Activated CD4-positive, CD25-positive, alpha-beta regulatory T cell treated with anti-CD3 and anti-CD28 coated beads, Interleukin-2, amount 50 U/mL, for 24 hours (primary cell): ENCODE measurements at places on chromosomes 7 and 10.
A peak's percentile ranks its signal among the peaks of the same experiment; 100 is the strongest.

DNA sequence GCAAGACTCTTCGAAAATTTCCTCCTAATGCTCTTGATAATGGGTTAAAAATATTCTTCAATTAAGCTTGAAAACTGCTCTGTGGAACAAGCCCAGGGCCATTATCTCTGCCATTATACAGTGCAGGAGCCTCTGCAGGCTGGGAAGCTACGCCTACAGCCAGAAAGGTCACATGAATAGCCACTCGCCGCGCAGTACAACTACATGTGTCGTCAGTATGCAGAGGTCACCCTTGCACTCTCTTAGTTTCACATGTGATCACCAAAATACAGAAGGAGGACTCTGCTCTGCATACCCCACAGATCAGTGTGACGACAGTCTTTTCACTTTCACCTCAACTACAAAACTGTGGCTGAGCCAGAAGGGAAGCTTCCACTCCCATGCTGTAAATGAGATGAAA, 141.8 kb upstream of the C1QL3 start:
- no peak for ATAC-seq

- ATAC-seq: no peak
Measured at GRCh38 chr10:124671486-124672075, 72.6 kb downstream of the FAM53B start.

DNA sequence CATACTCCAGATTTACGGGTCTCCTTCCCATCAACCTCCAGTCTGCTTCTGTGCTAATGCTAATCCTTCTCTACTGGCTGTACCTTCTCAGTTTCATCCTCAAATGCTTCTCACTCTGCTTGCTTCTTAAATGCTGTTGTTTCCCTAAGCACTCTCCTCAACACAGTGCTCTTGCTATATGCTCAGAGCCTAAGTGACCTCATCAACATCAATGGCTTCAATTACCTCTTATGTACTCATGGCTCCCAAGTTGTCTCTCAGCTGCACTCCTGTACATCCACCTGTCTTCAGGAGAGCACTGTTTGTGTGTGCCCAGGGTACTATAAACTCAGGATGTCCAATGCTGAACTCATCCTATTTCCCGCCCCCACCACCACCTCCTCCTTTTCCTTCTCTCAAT, 22.5 kb downstream of the ELAPOR2 start:
- no peak for ATAC-seq

DNA sequence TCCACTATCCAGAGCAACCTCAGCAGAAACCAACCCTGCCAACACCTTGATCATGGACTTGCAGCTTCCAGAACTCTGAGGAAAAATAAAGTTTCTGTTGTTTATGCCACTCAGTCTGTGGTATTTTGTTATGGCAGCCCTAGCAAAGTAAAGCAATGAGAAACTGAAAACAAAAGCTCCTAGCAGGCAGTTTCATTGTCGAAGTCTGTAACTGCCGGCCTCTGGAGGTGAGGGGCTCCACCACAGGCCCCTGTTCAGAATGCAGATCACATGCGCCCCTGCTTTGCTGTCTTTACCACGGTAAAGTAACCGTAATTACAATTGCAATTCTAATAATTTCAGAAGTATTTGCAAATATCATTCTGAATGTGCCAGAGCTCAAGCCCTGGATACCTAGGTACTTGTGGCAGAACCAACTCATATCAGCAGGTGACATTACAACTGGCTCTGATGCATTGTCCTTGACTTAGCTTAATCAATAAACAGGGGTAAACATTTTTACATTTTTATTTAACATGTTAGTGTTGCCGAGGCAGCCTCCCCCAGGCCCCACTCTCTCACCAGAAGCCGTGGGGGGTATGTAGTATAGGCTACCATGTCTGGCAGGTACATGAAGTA, 193.2 kb downstream of the ELMO1 start:
- peak; percentile 78 for ATAC-seq
